ENCODE measurements at places on chromosomes 13 and 19.

DNA sequence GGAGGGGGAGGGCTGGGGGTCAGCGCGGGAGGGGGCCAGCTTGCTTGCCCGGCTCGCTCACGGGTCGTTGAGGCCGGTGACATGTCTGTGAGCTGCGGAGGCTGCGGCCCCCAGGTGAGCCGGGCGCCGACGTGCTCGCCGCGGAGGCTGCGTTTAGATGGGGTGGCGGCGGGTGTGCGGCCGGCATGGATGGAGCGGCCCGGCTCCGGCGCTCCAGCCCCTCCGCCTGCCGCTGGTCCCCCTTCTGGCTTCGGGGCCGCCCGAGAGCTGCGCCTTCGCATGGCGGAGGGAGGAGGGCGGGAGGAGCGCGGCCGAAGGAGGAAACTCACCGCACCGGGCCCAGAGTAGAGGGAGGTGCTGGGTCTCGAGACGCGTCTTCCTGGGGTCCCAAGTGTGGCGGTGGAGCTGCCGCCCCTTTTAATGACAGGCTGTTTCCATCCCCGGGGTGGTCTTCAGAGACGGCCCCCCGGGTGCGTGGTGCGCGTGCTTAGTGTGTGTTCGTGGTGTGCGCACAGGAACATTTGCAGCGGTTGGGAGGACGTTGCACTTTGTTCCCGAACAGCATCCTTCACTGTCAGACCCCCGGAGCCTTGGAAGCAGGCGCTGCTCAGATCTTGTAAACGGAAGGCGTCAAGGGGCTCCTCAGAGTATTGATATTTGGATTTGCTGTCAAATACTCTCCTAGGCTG is at the start of gene AKAP11:
Gene AKAP11 (plus strand): TSS at position 38 of the 689 bp plus-strand sequence. CDS start 14,197 bp downstream, outside the sequence.
- no peak for DNase-seq

GRCh38 chr13:101305981-101306411 is 110.3 kb downstream of the NALCN start:
- no peak for DNase-seq

- no peak for DNase-seq
These were observed 17.9 kb downstream of the TFDP1 start for GRCh38 chr13:113602291-113602988.

DNA sequence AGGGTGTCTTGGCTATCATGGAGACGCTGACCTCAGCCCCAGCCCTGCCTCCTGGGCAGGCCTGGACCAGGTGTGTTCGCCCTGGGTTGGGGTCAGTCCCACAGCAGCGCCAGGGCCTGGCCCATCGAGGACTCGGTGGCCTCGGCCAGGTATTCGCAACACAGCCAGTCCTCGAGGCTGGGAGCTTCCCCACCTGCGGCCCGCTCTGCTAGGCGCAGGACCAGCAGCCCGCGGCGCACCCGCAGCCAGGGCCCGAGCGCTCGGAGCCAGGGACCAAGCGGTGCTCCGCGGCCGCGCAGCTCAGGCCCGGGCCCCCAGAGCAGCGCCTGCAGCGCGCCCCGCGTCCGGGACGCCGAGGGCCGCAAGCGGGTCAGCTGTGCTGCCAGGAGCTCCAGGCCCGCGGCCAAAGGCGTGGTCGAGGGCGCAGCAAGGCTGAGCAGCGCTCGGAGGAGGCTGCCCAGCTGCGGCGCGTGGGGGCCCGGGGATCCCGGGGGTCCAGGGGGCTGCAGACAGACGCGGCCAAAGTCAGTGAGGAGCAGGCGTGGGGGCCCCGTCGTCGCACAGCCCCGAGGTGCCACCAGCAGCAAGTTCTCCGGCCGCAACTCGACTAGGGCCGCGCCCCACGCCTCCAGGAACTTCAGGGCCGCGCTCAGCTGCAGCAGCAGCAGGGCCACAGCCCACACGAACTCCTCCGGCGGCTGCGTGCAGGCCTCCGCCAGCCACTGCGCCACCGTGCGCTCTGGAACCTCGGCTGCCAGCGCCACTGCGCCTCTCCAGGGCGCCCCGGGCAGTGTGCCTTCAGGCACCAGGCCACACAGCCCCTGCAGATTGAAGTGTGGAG is 6.2 kb downstream of the PEAK3 start:
- DNase-seq: no peak

GRCh38 chr13:51148223-51148951 is 37.3 kb upstream of the C13orf42 start:
- DNase-seq: no peak

Measured in CD4-positive, alpha-beta T cell treated with Interleukin-21 for 1 hour (primary cell).